ENCODE measurements at places on chromosomes 12 and 14.

DNA sequence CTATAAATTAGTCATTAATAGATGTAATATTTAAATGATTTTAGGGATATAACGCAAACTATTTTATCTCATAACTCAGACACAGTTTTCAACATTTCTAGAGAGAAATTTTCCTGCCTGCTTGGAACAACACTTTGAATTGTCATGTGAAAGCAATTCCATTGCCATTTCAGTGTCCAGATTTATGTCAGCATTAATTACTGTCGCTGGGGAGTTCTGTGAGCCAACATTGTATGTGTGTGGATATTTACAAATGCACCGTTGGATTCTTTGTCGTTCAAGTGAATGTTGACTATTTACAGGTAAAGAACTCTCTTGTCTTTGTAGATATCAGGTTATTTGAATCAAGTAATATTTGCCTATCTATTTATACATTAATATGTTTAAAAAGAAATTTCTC lies 465.3 kb upstream of the RGS6 start:
- no peak for DNase-seq

- no peak for DNase-seq
Observed at GRCh38 chr12:2475984-2476383, 318.8 kb upstream of the FKBP4 start.

DNA sequence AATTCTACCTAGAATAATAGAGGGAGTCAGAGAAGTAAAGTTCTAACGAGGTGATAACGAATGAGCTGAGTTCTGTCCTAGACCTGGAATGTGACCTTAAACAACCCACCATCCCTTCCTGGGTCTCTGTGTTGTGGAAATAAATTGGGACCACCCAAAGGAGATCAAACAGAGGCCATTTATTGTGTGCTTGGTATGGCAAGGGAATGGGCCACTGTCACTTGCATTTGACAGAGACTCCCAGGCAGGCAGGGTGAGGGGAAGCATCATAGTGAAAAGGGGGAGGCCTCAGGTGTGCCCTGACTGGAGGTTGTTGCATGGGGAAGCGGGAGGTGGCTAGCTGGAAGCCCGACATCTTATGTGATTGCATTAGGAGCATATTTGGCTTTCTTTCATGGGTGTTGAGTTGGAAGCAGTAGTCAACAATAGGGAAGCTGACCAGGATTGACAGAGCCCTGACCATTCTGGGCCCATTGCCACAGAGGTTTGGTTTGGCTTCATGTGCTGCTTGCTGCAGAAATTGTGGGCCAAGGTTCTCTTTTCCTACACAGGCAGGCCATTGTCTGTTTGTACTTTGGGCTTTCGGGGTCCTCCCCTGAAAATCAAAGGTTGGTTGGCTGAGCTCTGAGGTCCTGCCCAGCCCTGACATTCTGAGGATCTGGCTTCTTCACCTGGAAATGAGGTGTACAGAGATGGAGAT lies 17.6 kb upstream of the FAM181A start:
- no peak for DNase-seq

DNA sequence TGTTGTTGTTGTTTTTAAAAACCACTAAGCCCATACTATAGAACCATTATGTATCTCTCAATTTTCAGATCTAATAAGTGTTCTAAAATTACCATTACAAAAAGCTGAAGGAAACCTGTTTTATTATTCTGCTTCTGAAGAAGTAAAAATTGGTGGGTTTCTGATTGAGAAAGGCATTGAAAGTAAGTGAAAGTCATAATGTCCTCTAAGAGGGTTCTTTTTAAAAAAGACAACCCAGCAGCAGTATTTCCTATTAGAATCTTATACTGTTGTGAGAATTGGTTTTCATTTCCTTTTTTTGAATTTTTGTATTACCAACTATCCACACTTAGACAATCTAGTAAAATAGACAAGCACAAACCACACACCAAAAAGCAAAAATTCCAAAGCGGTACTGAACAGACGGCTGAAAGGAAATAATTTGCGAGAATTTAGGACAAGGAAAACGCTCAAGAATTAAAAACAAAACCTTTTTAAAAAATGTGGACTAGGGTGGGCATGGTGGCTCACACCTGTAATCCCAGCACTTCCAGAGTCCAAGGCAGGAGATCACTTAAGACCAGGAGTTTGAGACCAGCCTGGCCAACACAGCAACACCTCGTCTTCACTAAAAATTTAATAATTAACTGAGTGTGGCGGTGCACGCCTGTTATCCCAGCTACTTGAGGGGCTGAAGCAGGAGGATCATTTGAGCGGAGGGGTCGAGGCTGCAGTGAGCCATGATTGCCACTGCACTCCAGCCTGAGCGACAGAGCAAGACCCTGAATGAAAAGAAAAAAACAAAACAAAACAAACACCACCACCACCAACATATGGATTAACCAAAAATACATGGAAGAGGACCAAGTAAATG lies 66.7 kb upstream of the AP4S1 start:
- no peak for DNase-seq

GRCh38 chr14:75438486-75439080 lies 10.8 kb downstream of the JDP2 start:
- no peak for DNase-seq

Data from fibroblast of skin of scalp (primary cell).